ENCODE measurements at places on chromosomes 3 and 15.

DNA sequence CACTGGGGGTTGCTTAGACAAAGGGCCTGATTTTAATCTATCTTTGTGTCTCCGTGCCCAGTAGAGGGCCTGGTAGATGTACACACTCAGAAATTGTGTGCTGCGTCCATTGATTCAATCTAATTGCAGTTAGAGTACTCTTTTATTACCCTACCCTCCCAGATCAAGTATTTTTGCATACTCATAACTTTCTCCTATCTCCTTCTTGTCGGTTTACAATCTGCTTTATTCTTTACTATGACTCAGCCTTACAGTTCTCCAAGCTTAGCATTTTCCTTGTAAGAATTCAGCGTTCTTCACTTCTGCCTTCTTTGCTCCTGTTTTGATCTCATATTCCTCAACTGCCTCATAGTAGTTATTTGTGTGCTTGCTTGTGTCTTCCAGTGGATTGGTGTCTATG lies 124.5 kb upstream of the ARRDC4 start:
- no peak for DNase-seq

DNA sequence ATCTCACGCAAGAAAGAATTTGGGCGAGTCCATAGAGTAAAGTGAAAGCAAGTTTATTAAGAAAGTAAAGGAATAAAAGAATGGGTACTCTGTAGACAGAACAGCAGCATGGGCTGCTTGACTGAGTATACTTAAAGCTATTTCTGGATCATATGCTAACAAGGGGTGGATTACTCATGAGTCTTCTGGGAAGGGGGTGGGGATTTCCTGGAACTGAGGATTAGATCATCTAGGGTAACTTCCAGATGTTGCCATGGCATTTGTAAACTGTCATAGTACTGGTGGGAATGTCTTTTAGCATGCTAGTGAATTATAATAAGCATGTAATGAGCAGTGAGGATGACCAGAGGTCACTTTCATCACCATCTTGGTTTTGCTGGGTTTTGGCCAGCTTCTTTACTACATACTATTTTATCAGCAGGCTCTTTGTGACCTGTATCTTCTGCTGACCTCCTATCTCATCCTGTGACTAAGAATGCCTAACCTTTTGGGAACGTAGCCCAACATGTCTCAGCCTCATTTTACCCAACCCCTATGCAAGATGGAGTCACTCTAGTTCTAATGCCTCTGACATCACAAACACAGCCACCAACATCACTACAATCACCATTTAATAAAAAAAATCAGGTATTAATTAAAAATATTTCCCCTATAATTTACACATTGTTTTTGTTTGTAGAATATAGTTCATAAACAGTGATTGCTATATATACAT lies 890.7 kb upstream of the EPHA6 start:
- DNase-seq: no peak

- no peak for DNase-seq
Observed at GRCh38 chr3:197381371-197381770, 83.0 kb upstream of the DLG1 start.

DNA sequence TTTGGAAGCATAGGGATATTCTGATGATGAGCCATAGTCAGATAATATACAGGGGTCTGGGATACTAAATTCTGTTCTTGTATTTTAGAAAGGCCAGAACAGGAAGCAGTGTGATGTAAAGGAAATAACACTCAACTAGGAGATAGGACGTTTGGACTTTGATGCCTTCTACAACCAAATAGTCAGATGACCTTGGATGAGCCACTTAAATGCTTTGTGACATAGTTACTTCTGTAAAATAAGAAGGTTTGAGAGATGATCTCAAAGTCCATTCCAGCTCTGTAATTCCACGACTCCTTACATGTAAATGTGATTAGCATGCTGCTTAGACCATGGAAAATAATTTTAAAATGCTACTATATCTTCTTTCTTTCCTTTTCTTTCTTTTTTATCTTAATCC lies 29.5 kb upstream of the CCDC54 start:
- no peak for DNase-seq

- DNase-seq: no peak
Observed at GRCh38 chr15:60086681-60087429, 82.7 kb downstream of the FOXB1 start.

GRCh38 chr3:188021041-188021440 lies 132.9 kb upstream of the LPP start:
- DNase-seq: no peak

Measured in stimulated activated CD8-positive, alpha-beta memory T cell treated with anti-CD3 and anti-CD28 coated beads, Interleukin-4, amount 100 ng/mL, for 1 hour (primary cell).